ENCODE measurements at places on chromosomes 1 and 21.

DNA sequence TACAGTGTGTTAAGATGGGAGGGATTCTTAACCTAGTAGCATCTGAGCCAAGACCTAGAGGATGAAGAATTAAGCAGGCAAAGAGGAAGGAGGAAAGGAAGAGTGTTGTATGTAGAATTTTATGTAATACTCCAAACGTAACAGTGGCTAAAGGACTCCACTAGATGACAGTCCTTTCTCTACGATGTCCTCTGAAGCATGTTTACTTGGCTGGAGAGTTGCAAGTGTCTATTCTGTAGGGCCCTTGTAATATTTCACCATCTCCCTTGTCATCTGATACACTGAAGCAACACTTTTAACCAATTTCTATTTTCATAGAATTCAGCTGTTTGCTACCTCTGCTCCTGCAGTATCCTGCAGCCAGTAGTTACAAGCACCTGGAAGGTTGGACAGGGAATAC lies 2.2 kb upstream of the YBX1 start:
- DNase-seq: no peak

- no peak for DNase-seq
Observed at GRCh38 chr1:19768353-19769210, 31.1 kb downstream of the TMCO4 start.

GRCh38 chr1:228937851-228938536 lies 202.7 kb downstream of the RHOU start:
- DNase-seq: no peak

DNA sequence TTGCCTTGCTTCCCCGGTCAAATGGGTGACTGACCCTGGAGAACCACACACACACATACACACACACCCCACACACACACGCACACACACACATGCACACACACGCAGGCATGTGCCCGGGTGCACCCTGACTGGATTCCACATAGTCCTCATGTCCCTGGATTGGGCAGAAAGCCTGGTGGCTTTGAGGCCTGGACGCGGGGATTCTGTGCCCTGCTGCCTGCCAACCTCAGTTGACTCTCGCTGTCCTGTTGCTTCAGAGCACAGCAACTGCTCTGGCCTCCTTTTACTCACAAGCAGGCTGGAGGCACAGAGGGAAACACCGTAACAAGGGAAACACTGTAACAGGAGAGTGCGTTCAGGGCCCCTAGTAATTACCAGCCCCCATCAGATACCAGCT lies 6.4 kb downstream of the RORC start:
- no peak for DNase-seq

- no peak for DNase-seq
Observed at GRCh38 chr1:221239792-221240191, 360.5 kb downstream of the HLX start.

Measured in activated CD4-positive, CD25-positive, alpha-beta regulatory T cell (primary cell).